GM03348 (cell line): ENCODE measurements at places on chromosomes 7 and 10.

GRCh38 chr10:127411062-127411461 lies 138.0 kb upstream of the NPS start:
- DNase-seq: no peak

GRCh38 chr10:12661671-12662070 lies 312.3 kb downstream of the CAMK1D start:
- DNase-seq: no peak

GRCh38 chr7:117871778-117872538 lies 1.3 kb downstream of the CTTNBP2 start:
- DNase-seq: no peak

DNA sequence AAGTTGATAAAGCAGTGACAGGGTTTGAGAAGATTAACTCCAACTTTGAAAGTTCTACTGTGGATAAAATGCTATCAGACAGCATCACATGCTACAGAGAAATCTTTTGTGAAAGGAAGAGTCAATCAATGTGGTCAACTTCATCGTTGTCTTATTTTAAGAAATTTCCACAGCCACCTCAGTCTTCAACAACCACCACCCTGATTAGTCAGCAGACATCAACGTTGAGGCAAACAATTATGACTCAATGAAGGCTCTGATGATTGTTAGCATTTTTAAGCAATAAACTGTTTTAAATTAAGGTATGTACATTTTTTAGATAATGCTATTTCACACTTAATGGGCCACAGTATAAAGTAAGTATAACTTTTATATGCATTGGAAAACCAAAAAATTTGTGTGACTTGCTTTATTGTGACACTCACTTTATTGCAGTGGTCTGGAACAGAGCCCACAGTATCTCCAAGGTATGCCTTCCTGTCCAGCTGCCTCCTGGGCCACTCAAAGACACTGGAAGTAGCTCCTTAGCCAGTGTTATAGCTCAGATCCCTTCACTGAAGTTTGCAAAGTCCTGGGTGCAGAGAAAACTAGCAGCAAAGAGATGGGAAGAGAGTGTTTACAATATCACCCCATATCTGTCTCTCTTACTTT lies 293.1 kb downstream of the ARHGAP12 start:
- peak; percentile 20 for DNase-seq

GRCh38 chr10:67775279-67775678 lies 62.7 kb downstream of the DNAJC12 start:
- no peak for DNase-seq

- DNase-seq: no peak
Measured at GRCh38 chr7:100367676-100368613, 5.3 kb upstream of the PILRA start.

DNA sequence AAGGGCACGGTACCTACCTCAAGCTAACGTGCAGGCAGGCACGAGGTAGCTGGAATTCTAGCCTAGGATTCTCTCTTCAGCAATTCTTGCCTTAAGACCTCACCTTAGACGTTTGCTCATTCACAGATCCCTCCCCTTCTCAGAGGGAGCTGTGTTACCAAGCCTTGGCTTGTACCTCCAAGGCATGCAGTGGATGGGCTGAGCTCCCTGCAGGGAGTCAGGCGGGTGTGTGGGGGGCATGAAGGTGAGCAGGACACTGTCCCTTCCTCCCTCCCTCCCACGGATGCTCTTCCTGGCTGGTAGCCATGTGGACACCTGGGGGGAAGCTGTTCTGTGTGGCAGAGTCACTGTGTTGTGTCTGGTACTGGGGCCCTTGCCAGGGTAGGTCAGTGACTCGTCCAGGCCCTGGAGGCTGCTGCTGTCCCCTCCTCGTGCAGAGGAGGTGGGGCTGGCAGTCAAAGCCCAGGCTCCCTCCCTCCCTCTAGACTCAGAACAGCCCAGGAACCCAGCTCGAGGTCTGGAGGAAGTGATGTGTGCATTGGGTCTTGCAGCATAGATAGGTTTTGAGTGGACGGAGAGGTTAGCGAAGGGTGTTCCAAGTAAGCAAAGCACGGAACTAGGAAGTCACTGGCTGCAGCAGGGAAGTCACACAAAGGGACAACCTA lies 222.2 kb upstream of the SH2B2 start:
- DNase-seq: peak; percentile 23

DNA sequence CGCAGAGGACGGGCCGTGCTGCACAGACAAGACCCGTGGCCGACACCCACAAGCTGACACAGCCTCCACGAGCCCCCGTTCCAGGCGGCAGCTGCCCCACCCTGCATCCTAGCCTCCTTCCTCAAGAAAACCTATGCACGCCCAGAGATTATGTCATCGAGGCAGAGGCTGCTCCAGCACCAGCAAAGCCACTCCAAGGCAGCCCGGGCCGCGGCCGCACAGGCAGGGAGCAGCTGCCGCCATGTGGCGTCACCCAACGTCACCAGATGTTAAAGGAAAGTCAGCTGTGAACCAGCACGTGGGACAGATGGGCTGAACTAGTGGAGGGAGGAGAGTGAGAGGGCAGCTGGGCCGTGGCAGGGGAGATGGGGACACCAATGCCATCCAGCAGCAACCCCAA lies 59.8 kb downstream of the STK32C start:
- peak; percentile 32 for DNase-seq

- no peak for DNase-seq
Measured at GRCh38 chr7:47428052-47428767, 153.7 kb downstream of the TNS3 start.

DNA sequence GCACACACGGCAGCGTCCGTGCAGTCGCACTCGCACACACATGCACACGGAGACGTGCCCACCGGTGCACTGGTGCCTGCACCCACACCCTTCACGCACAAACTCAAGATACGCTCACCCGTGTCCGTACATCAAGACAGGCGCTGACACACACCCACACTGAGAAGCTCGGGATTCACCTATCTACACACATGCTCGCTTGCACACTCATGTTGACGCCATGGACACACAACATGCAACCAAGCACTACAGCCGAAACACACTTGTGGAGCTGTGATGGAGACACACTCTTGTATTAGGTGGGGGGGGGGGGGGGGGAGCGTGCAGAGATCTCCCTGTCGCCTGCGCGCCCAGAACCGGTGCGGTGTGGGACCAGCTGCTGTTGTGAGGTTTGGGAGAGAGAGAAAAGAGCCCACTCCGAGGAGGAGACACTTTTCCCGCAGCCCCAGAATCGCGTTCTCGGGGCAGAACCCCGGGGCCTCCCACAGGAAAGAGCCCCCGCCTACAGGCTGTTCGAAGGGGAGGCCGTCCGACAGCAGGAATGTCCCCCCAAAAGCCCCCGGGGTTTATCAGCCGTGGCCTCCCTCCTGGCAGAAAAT lies 605 bp upstream of the NFKB2 start:
- peak; percentile 44 for DNase-seq

- DNase-seq: no peak
Measured at GRCh38 chr7:146645383-146645976, 528.9 kb downstream of the CNTNAP2 start.

- no peak for DNase-seq
Measured at GRCh38 chr10:133326745-133327650, 9.7 kb downstream of the CALY start.

DNA sequence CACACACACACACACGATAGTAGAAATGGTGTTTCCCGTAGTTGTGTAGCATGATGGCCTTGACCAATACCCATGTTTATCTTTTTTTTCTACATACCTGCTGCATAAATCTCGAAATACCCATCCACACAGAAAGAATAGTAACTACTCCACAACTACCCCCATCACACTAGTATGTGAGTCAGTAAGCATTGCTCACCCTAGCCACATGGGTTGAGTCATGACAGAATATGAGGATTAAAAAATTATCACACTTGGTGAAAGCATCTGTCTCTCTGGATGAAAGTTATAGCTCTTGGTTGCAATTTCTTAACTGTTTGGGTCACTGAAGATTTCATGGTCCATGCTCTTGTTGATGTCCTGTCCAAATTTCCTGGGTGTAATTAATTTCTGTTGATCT lies 103.4 kb upstream of the MDFIC start:
- DNase-seq: peak; percentile 80

DNA sequence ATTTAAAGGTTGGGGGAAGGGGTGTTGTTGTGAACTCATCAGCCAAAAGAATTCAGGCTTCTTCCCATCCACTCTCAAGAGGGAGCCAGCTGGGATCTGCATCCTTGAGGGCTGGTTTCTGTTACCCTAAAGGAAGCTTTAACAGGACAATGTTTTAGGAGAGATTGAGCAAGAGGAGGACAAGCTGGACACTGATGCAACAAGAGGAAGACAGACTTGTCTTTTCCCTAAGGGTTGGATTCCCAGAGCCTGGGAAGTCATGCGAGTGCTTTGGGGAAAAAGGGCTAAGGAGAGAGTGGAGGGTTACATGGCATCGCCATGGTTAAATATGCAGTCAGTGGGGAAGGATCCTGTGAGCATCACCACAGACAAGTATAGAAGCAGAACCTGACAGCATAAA lies 47.6 kb upstream of the PDE1C start:
- DNase-seq: peak; percentile 20

DNA sequence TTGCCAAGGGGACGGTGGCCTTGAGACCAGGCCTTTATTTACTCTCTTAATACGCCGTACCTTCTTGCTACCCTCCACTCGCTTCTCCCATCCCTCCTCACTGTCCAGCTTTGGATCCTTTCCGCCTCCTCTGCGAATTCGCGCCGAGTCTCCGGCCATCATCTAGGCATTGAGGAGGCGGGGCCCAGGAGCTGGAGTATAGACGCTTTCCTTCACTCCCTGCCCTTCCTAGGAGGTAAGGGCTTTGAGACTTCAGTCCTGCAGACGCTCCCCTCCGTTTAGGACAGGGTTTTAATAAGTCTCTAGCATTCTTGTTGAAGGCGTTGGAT lies 538 bp downstream of the TFAM start:
- peak; percentile 52 for DNase-seq

- peak; percentile 15 for DNase-seq
Measured at GRCh38 chr7:13990319-13990983, 985 bp upstream of the ETV1 start.

GRCh38 chr7:26792006-26792405 lies 72.4 kb downstream of the SKAP2 start:
- DNase-seq: no peak

DNA sequence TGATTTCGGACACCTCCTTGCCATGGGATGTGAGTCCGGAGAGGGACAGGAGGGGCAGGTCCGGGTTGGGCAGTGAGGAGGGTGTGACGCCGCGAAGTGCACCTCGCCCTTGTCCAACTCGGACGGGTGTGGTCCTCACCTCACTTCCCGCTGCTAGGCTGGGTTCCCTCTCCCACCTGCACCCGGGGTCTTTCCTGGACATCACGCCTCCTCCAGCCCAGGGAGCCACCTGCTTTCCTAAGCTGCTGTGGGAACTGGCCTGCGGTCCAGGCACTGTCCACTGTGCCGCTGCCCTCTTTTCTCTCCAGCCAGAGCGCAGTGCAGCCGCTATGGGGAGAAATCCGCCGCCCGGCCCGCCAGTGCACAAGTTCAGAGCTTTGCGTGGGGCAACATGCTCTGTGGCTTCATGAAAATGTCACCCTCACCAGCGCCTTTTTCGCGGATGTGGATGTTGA lies 45.0 kb upstream of the ZNF716 start:
- DNase-seq: no peak
